ENCODE measurements at places on chromosomes 1 and 21. TPM values are rescaled to one million over a fixed set of nuclear protein-coding genes. Genes with fewer than 3 reads are reported as not detected.

CCDC27 gene
- total RNA-seq = not detected

TMEM59 gene
- 223 TPM for total RNA-seq

TEDDM1 gene
- not detected for total RNA-seq

TGFB2 gene
- total RNA-seq = 120 TPM

TTC39A gene
- total RNA-seq = 1.0 TPM

OR2T35 gene
- total RNA-seq = not detected

SPRR1A gene
- total RNA-seq = not detected

GRCh38 chr21:33840771-33841170 lies 74.8 kb downstream of the ATP5PO start:
- DNase-seq = no peak

DNA sequence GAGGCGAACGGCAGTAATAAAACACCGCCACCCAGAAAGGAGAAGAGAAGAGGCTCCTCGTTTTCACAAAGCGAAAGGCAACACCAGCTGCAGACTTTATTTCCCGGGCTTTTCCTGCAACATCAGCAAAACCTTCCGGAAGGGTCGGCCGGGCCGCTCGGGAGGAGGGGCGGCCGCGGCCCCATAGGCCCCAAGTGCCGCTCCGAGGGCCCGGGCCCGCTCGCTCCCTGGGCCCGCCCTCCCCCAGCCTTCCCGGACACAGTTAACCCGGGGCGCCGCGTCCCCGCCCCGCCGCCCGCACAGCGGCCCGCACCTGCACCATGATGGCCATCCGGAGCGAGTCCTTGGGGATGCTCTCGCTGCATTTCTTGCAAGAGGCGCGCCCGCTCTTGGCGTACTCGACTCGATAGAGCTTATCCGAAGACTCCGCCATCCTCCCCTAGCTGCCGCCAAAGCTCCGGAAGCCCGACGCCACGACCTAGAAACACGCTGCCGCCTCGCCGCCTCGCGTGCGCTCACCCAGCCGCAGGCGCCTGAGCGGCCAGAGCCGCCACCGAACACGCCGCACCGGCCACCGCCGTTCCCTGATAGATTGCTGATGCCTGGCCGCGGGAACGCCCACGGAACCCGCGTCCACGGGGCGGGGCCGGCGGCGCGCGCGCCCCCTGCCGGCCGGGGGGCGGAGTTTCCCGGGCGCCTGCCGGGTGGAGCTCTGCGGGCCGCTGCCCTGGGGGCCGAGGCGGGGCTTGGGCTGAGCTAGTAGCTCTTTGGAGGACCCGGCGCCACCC lies at the start of gene PARP1:
Gene PARP1, minus strand, starts transcription at position 597 of the 788 bp plus-strand sequence. Its CDS starts 164 bp downstream, at position 433.
- peak; percentile 79 for DNase-seq

GRCh38 chr1:94542088-94542870 lies 720 bp upstream of the F3 start:
- DNase-seq = peak; percentile 36

GRCh38 chr1:45767035-45767434 lies 16.6 kb upstream of the IPP start:
- DNase-seq = no peak

DNA sequence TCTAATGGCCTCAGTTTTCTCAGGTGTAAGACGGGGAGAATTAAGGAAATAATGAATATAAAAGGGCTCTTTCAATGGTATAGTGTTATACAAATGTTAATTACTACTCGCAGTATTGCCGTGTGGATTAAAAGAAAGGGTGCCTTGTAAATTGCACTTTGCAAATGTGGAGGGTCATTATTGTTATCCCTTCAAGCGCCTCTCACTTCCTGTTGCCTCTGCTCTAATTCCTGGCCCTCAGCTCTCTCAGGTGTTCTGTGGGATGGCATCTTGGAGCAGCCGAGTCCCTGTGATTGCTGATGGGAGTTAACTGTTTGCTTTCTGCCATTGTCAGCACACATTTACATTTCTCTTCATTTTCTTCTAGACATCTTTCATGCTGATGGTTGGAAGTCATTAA lies 7.1 kb upstream of the S100A11 start:
- DNase-seq = no peak

- no peak for DNase-seq
Measured at GRCh38 chr1:175380521-175381300, 188.1 kb upstream of the KIAA0040 start.

- DNase-seq = peak; percentile 70
Measured at GRCh38 chr21:27268290-27268689, 301.4 kb upstream of the ADAMTS5 start.

DNA sequence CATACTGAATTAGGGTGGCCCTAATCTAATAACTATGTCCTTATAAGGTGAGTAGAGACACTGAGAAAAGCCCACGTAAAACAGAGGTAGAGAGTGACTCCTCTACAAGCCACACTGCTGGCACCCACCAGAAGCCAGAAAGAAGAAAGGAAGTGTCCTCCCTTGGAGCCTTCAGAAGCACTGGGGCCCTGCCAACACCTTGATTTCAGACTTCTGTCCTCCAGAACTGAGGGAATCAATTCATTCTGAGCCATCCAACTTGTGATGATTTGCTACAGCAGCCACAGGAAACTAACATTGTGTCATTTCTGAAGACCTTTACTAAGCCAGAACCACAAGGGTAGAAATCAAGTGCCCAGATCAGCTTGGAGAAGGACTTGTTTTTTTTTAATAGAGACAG lies 15.0 kb downstream of the GNB1 start:
- DNase-seq = no peak

- no peak for DNase-seq
Measured at GRCh38 chr1:201686714-201687455, 142.1 kb upstream of the IPO9 start.

Measured in mammary epithelial cell (primary cell).